ENCODE measurements at places on chromosomes 5 and 9.

DNA sequence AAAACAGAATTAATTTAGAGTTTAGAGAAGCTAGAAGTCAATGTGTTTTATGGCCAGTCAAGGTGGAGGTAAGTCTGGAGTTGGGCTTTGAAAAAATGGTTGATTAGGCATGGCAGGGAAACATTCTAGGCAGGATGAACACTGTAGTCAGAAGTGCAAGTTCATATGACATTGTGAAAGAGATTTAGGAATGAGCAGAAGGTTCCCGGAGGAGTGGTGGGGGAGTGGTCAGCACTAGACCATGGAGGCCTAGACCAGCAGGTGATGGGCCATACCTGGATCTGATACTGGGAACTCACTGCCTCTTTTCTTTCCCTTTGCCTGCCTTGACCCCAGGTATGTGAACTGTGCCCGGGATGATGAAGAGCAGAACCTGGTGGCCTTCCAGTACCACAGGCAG, 16.6 kb downstream of the PRDM9 start:
- no peak for DNase-seq

DNA sequence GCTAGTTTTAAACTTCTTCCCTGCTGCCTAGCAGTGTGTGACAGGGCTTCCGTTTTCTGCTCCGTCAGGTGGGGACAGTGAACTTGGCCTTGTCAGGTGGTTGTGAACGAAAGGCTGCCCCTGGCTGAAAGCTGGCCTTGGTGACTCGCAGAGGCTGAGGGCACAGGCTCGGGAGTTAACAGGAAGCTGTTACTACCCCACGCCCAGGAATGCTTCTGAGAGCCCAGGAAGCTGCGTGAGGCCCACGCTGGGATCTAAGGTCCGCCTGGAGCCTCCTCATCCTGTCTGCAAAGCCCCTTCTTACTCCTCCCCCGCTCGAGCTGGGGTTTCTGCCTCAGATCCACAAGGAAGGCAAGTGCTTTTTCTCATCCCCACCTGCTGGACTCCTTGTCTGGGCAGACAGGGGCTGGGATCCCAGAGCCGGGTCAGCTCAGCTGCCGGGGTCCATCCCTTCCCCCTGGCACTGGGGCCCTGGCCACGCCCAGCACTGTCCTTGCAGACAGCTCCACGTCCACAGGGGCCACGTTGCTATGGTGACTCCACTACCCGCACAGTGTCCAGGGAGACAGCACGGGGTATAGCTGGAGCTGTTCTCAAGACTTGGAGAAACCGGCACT, 124.7 kb upstream of the TBC1D2 start:
- peak; percentile 37 for DNase-seq

GRCh38 chr5:68555907-68556681, 340.5 kb downstream of the PIK3R1 start:
- no peak for DNase-seq

DNA sequence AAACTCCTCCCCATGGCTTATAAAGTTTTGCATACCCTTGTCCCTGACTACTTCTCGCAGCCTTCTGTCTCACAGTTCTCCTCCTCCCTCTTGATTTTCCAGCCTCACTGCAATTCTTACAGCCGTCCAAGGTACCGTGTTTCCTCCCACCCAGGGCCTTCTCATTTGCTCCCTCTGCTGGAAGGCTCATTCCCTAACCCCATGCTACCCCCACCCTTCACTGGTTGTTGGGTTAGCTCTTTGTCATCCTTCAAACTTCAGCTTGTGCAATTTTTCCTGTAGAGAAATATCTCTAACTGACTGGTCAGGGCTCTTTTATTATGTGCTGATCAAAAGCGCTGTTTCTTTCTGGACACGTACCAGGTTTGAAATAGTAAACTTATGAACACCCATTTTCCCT, 329.2 kb downstream of the EBF1 start:
- DNase-seq, result peak; percentile 23

- no peak for DNase-seq
These were observed 70.6 kb upstream of the ANKH start for GRCh38 chr5:14942212-14942611.

GRCh38 chr5:170846416-170846815, 15.4 kb upstream of the RANBP17 start:
- no peak for DNase-seq

GRCh38 chr9:134942788-134943184, 25.1 kb upstream of the FCN1 start:
- DNase-seq, result no peak

- no peak for DNase-seq
These were observed 230.2 kb upstream of the PAPPA start for GRCh38 chr9:115923410-115923809.

DNA sequence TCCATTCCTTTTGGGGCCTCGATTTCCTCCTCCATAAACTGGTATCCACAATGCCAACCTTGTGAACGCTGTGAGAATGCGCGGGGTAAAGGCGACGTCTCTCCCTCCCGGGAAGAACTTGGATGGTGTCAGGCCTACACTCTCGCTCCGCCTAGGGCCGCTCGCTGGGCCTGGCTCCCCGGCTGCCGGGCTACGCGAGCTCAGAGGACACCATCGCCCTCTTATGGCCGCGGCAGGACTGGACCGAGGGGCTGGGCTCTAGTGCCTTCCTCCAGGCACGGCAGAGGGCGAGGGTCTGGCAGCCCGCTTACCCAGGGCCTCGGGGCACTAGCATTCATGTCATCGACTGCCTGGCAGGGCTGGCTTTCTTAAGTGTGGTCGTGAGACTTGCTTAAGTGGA, 1.3 kb upstream of the EXOSC2 start:
- DNase-seq, result peak; percentile 52

DNA sequence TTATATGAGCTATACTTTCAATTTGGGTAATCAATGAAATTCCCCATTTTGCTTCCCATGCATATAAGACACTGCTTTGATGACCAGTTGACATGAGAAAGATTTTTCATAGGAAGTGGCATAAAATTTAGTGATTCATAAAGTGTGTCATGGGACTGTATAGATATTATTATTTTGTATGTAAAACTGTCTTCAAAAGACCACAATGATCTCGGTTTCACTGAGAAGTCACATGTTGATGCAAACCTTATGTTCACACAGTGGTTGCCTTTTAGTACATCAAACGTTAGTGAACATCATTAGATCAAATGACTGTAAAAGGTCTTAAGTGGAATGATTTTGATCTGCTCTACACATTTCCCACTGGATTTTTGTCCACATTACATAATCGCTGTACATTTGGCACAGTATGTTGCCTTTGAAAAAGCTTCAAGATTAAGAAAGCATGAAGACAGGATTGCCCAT, 349.2 kb upstream of the MEF2C start:
- DNase-seq, result no peak

DNA sequence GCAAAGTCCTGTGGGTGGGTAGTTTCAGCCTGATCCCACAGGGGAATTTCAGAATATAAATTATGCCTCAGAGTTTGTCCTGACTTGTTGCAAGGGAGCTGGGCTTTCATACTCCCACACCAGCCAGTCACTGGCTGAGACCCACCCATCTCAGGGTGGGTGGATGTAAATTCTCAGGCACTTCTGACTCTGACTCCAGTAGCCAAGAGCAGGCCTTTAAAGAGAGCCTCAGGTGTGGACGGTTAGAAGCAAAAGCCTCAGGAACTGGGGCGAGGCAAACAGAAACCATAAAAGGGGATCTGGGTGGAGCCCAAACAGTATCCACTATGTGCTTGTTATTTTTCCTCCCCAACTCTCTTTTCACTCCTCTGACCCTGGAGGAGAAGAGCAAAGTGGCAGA, 28.6 kb upstream of the FBXW11 start:
- peak; percentile 63 for DNase-seq

GRCh38 chr9:7976856-7977255, 177.3 kb upstream of the DMAC1 start:
- DNase-seq, result no peak

DNA sequence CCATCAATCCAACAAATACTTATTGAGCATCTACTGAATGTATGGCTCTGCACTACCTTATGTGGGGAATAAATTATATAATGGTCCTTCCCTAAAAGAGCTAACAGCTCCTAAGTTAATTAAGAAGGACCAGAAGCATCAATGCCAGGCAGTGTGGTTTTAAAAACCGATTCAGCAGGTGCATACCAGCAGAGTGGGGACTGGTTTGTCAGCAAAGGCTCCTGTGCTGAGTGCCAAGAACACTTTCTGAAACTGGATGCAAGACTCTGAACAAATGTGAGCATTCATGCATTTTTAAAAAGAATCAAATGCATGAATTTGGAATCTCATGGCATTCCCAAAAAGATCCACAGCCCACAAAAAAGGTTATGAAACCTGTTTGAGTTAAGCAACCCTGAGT, 142.2 kb downstream of the AUH start:
- no peak for DNase-seq

GRCh38 chr9:105248691-105249090, 4.2 kb downstream of the SLC44A1 start:
- no peak for DNase-seq

DNA sequence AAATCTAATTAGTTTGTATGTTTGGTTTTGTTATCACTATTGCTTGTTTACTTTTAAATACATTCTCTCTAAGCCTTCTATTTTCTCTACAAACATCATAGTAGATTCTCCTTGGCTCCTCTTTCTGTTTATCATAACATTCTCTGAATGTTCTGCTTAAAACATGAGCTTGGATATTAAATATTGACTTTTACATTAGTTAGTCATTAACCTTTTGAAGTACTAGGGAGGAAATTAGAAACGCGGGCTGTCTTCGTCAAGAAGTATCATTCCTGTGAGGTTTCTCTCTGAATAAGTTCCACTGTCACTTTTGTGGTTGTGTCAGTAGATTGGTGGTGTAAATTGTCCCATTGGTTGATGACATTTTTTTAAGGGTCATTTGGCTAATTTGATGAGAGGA, 821.5 kb downstream of the EFNA5 start:
- DNase-seq, result no peak

- DNase-seq, result no peak
These were observed 53.5 kb upstream of the COL15A1 start for GRCh38 chr9:98890256-98890655.

GRCh38 chr5:159430361-159431012, 100.2 kb upstream of the IL12B start:
- DNase-seq, result no peak

GRCh38 chr9:75889977-75890471, 449 bp upstream of the PCSK5 start:
- peak; percentile 67 for DNase-seq

- no peak for DNase-seq
These were observed 167.6 kb upstream of the FSTL4 start for GRCh38 chr5:133779828-133780475.

- no peak for DNase-seq
These were observed 300.2 kb downstream of the FBXL17 start for GRCh38 chr5:108081707-108082106.

DNA sequence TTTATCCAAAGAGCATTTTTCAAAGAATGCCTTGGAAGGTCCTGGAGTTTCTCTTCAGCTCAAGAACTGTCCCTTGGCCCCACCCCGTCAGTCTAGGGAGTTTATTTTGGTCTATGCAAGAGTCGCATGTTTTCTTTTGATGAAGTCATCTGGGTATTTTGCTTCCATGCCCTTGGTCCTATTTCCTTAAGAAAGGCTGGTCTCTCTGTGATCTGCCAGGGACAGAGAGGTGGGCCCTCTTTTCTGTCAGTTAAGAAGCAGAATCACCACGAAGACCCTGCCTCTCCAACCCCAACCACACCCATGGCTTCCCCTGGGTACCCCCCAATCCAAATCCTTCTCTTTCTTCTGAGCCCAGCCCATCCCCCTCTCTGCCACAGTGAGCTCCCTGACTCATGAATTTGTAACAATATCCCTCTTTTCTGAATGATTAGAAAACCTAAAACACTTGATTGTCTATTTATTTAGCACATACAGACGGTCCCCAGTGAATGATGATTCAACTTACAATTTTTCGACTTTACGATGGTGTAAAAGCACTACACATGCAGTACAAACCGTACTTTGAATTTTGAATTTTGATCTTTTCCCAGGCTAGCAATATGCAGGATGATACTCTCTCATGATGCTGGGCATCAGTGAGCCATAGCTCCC, 163.5 kb upstream of the ADRA1B start:
- no peak for DNase-seq

DNA sequence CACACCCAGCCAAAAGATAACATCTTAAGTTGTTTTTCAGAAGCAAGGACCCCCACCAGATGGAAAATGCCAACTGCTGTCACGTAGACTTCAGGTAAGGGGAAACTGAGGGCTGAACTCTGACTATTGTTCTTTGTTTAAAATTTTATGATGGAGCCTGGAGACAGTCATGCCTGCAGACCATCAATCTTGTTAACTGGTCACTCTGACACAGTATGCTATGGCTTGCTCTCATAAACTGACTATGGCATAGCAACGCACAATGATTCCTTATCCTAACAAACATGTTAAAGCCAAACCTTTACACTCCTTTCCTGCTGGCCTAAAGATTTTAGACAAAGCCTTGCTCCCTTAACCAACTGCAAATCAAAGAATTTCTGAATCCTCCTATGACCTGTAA, 43.6 kb upstream of the GOLM1 start:
- no peak for DNase-seq

DNA sequence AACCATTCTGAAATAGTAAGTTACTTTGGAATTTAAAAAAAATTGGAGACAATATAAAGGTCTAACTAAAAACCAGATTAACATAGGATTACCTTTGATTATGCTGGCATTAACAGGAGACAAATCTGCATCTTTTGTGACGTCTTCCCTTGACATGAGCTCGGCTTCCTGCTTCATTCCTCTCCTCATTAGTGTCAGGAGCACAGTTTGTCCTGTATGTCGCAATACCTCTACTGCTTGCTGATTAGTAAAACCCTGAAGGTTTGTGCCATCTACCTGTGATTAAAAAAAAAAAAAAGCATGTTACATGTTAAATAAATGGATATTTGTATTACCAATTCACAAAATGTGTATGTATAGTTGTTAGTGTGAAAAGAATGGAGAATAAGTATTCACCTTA, 73.7 kb downstream of the MPDZ start:
- peak; percentile 71 for DNase-seq

Measured in epithelial cell of esophagus (primary cell).